Hepatocyte (in vitro differentiated cells): ENCODE measurements at places on chromosomes 4 and X.

DNA sequence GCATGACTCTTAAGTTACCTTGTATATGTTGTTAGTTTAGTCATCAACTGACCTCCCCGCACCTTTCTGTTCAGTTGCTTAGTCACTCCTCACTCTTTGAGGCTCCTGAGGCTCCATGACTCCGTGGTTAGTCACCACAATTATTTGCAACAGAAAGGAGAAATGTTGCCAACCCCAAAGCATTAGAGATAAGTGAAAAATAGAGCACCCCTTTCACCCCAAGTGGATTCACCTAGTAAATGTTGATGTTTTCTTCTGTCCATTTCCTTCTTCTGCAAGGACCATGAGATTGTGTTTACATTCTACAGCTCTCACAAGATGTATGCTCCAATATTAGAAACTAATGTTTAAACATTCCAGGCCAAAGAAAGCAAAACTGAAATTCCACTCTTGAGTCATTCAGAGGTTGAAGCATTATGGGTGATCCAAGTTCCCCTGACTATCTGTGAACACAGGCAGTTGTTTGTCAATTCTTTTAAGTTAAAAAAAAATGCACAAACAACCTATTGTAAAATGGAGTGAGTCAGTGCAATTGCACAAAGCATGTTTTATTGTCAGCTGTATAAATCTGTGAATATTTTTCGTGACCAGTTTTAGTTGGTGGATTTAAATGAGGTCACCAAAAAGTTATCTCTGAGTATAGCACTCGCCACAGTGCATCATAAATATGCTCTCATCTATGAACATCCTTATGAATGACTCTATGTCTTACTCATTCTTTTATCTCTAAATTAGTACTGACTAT, 552.4 kb upstream of the MAGEB2 start:
- DNase-seq, result peak; percentile 48

GRCh38 chrX:37378830-37379229, 29.7 kb downstream of the PRRG1 start:
- DNase-seq, result no peak

- DNase-seq, result no peak
Measured at GRCh38 chr4:15929540-15929939, 9.0 kb downstream of the FGFBP1 start.

GRCh38 chr4:182604161-182604622, 313.0 kb downstream of the DCTD start:
- no peak for DNase-seq

GRCh38 chr4:96753216-96753615, 913.3 kb downstream of the PDHA2 start:
- no peak for DNase-seq

GRCh38 chr4:8292478-8293107, 23.0 kb downstream of the HTRA3 start:
- no peak for DNase-seq

GRCh38 chr4:14835708-14836425, 166.4 kb upstream of the CPEB2 start:
- no peak for DNase-seq
